Activated effector memory CD4-positive, alpha-beta T cell treated with anti-CD3 and anti-CD28 coated beads, Interleukin-2, amount 50 U/mL, for 16 hours (primary cell): ENCODE measurements at places on chromosomes 2 and 18.

- no peak for DNase-seq
Observed at GRCh38 chr2:210170196-210170445, 1.1 kb downstream of the KANSL1L start.

DNA sequence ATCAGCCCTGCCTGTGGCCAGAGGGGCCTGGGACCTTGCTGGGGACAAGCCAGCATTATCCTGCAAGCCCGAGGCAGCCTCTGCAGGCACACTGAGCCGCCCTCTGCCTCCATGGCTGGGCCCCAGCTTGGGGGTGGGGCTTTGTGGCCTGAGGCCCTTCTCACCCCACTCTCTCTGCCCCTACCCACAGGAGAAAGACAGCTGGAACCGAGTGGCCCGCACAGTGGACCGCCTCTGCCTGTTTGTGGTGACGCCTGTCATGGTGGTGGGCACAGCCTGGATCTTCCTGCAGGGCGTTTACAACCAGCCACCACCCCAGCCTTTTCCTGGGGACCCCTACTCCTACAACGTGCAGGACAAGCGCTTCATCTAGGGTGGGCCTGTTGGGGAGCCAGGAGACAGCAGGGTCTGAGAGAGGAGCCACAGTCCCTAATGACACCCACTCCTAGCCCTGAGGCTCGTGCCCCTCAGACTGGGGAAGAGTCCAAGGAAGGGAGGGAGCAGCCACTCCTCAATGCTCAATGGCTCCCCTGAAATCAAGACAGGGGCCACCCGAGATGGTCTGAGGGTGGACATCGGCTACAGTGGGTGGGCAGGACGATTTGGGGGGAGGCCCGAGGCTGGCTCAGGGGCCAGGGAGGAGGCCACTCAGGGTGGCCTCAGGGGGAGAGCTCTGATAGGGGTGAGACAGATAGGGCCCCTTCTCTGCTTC lies 4.4 kb upstream of the CHRNG start:
- DNase-seq: no peak

DNA sequence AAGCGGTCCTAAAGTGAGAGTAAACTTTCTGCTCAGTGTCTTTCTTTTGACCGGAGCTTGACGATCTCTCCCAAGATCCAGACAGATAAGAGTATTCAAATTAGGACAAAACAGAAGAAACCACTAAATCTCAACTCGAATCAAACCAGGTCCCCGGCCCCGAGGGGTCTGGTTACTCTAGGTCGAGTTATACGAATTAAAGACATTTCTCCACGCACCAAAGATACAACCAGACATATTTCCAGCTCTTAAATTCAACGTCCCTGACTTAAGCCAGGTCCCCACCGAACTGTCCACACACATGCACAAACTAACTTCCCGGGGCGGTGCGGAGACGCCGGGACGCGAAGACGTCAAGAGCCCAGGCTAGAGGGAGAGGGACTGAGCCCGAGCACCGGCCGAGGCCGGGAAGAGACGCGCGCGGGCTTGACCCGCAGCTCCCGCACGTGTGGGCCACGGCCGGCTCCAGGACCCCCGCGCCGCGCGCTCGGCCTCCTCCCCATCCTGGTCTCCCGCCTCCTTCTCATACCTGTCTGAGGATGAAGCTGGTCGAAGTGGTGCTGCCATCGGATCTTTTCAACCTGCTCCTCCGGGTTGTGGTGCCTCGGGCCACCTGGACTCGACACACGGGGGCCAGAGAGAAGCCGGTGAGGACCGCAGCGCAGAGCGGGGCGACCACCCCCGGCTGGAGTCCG lies 896 bp downstream of the CACNB4 start:
- no peak for DNase-seq

GRCh38 chr2:112020561-112020960 lies 34.5 kb upstream of the TMEM87B start:
- DNase-seq: no peak
